ENCODE measurements at places on chromosomes 13 and 19.

DNA sequence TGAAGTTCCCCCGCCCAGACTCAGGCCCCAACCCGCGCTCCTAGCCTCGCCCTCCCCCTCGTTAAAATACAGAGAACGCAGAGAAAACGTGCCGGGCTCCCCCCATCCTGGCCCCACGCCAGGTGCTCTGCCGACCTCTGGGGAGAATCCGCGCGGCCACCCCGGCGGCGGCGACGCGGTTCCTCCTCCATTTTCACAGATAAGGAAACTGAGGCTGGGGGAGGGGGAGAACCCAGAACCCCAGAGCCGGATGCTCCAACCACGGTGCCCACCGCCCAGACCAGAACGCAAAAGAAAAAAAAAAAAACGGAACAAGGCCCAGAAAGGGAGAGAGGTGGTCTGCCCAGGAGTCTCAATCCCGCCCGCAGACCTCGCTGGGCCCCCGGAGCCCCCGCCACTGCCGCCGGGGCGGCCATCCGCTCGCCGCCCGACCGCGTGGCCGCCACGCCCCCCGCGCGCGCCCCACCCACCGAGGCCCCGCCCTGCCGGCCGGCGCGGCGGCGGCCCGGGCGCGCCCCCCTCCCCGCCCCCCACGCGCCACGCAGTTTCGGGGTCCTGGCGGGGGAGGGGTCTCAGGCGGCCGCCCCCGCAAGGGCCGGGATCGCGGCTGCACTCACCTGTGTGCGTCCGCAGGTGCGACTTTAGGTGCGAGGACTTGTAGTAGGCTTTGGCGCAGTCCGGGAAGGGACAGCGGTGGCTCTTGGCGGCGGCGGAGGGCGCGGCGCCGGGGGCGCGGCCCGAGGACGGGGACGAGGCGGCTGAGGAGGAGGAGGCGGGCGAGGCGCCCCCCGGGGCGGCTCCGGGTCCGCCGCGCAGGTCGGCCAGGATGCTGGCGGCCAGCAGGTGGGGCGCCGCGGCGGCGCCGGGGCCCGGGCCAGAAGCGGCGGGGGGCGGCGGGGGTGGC, 703 bp downstream of the KLF16 start:
- no peak for DNase-seq

- peak; percentile 48 for DNase-seq
These were observed 2.8 kb downstream of the TNFSF13B start for GRCh38 chr13:108272333-108272732.

GRCh38 chr13:76481738-76482137, 404.5 kb downstream of the KCTD12 start:
- DNase-seq, result no peak

DNA sequence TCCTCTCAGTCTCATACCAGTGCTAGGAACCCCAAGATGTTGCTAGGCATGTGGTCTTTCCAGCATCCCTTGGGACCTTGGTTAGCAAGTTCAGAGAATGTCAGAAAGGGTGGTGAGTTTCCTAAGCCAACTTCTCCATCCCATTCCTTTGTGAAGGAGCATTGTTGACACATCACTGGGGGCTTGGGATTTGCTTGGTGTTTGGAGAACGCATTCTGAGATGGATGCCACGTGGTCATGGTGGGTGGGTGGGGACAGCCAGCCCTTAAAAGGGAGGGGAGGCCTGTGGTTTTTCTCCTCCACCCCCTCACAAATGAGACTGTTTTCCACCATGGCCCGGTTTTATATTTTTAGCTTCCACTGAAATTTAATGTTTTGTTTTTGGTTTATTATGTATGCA, 83.3 kb upstream of the ZNF536 start:
- no peak for DNase-seq
